Posterior vena cava (tissue), 2 donors: ENCODE measurements at places on chromosomes 1 and 21. TPM values are rescaled to one million over a fixed set of nuclear protein-coding genes. Genes with fewer than 3 reads are reported as not detected.

HAO2 gene
- total RNA-seq = not detected

RRAGC gene
- 37.2 TPM for total RNA-seq

FCGR3A gene
- 64.2 TPM for total RNA-seq

ZNF593OS gene
- total RNA-seq = not detected

KCNJ6 gene
- not detected for total RNA-seq

GBP1 gene
- total RNA-seq = 36.0 TPM

GRCh38 chr1:19197845-19198244 lies 12.2 kb downstream of the UBR4 start:
- DNase-seq = no peak

DNA sequence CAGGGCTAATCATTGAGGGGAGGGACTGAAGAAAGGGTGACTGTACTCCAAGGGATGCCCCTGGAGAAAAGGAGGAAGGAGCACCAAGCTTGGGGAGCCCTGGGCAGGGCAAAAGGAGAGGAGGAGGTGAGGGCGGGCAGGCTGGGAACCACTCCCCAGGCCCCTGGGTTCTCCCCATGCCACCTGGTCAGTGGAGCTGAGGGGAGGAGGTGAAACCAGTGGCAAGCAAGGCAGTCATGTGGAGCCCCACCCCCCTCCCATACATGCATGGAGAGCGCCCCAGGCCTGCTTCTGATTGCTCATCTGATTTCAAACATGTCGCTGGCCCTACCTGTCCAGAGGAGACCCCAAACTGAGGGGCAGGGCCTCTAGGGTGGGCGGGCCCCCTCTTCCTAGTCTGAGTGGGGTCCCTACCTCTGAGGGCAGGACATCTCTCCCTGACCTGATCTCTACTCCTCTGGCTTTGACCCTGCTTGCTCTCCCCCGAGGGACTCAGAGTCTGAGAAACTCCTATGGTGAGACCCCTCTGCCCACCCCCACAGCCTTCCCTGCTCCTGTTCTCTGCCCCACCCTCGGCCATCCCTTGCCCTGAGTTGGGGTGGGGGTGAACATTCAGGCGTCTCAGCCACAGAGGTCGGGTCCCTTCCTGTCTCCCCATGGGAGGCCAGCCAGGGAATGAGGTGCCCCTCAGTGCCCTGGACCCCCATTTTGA lies 18.6 kb downstream of the INSRR start:
- peak; percentile 26 for DNase-seq

- no peak for DNase-seq
Measured at GRCh38 chr1:225533238-225533637, 105.4 kb upstream of the LBR start.

DNA sequence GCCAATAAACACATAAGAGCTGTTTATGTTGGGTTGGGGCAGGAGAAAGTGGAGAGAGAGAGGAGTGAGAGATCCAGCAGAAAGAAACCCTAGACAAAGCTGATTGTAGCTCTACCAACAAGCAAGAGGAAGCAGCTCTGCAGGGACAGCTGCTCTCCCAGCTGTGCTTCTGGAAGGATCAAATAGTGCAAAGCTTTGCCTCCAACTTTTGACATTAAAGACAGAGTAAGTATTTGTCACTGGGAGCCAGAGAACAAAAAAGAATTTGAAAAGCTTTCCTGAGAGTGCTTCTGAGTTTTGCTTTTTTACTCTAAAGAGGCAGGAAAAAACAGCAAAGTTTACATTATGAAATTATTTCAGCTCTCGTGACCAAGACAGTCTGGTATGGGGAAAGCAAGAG lies 28.5 kb upstream of the C1orf198 start:
- DNase-seq = no peak

DNA sequence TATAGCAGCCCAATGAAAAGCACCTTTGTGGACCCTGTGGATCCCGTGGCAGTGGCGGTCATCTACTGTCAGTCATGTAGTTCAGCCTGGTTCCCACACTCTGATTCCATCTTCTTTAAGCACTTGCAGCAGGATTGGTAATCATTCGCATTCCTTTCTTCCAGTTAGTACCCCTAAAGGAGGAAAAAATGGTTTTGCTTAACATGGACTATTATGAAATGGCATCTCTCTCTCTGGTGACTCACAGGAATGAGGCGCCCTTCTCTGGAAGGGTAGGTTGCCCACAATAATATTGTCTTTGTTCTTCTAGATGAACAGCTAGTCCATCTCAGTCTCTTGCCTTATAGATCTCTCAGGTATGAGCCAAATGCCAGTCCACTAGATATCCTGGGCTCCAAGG lies 127.9 kb upstream of the MROH9 start:
- no peak for DNase-seq

DNA sequence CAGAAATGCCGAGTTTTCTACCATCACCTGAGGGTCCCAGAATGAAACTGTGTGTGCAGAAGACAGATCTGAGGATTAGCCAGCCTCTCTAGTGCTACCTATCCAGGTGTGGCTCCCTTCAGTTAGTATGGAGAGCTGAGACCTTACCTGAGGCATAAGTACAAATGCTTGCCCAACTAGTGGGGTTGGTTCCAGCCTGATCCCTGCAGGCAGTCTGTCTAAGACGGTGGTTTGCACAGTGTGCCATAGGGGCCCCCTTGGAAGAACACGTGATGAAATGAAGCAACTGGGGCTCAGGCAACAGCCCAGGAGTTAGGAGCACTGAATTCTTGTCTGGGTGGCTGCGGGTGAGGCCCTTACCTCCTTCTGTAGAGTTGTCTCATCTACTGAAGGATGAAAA lies 15.6 kb downstream of the S100A7A start:
- no peak for DNase-seq

DNA sequence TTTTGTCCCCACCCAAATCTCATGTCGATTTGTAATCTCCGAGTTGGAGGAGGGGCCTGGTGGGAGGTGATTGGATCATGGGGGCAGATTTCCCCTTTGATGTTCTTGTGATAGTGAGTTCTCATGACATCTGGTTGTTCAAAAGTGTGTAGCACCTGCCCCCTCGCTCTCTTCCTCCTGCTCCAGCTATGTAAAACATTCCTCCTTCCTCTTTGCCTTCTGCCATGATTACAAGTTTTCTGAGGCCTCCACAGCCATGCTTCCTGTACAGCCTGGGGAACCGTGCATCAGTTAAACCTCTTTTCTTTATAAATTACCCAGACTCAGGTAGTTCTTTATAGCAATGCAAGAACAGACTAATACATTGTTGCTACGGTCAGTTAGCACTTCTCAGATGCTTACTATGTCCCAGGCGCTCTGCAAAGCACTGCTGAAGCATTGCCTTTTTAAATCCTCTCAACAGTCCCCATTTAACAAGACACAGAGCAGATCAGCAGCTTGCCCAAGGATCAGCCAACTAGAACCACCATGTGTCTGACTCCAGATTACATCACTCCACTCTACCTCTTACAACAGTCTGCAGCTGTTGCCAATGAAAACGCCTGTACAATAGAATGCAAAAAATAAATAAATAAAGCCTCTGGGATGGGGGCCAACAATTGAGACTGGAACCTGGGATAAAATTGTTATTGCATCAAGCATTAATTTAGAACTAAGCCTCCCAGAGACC lies 52.4 kb upstream of the USP1 start:
- no peak for DNase-seq

- DNase-seq = peak; percentile 86
Measured at GRCh38 chr1:40344597-40344996, 27.5 kb upstream of the COL9A2 start.

- DNase-seq = peak; percentile 73
Measured at GRCh38 chr21:41755934-41756773, 10.7 kb downstream of the RIPK4 start.

- DNase-seq = no peak
Measured at GRCh38 chr1:201376464-201377374, 761 bp downstream of the TNNT2 start.

GRCh38 chr1:2356401-2356800 lies 35.0 kb downstream of the MORN1 start:
- DNase-seq = peak; percentile 70

DNA sequence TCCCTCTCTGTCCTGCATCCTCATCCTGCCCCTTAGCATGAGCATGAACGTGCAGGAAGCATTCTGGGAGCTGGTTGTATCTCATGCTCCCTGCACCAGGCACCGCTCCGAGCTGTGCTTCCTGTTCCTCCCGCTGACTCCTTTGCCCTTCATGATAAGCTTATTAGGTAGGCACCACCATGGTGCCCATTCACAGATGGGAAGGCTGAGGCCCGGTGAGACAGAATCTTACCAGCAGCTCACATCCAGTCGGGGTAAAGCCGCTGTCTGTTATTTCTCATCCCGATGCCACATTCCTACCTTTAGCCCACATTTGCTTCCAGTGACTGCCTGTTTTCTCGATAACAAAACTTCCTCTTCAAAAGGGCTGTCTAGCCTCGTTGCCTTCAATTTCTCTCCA lies 7.3 kb downstream of the MIIP start:
- no peak for DNase-seq

GRCh38 chr1:156931211-156931952 lies 10.9 kb downstream of the LRRC71 start:
- DNase-seq = peak; percentile 68

DNA sequence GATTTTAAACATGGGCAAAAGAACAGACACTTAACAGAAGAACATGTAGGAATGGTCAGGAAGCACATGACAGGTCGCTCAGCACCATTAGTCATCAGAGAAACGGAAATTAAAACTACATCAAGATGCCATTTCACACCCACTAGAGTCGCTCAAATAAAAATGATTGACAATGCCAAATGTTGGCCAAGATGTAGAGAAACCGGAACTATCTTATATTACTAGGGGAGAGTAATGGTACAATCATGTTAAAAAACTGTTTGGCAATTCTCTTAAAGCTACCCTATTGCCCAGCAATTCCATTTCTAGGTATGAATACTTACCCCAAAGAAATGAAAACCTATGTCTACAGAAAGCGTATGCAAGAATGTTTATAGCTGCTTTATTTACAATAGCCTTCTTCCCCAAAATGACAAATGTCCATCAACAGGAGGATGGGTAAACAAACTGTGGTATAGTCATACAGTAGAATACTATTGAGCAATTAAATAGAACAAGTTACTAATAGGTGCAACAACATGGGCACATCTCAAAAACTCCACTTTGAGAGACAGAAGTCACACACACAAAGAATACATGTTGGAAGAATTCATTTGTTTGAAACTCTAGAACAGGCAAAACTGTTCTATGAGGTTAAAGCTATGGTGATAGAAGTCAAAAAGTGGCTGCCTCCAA lies 92.8 kb downstream of the ETS2 start:
- DNase-seq = no peak

DNA sequence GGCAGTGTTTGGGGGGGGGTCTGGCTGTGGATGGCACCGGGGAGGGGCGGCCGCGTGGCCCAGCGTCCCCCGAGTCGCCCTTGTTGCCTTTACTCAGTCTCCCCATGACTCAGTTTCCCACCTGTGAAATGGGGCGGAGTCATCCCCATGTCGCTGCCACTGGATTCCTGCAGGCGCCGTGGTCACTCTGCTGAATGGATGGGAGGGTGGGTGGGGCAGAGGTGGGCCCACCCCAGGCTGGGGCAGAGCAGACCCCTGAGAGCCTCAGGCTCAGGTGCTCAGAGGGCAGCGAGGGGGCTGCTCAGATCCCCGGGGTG lies 2.0 kb downstream of the COL6A1 start:
- DNase-seq = no peak
